ENCODE measurements at places on chromosomes 4 and X.

DNA sequence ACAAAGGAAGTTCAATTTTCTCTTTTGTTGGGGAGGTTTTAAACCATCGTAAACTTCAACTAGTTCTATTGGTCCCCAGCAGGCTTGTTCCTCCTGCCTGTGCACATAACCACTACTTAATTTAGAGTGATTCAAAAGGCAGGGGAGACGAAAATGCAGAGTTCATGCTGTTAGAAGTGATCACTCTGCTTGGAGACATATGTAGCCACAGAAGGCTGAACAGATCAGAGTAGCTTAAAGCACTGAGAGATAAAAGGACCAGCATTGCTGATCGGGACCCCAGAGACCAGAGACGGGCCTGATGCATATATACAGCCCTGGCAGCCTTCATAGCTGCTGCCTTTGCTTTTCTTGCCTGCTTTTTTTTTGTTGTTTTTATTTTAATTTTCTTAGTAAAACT is 662.0 kb upstream of the CPEB2 start:
- no peak for DNase-seq

GRCh38 chrX:96997196-96997595 is 113.5 kb downstream of the RPA4 start:
- no peak for DNase-seq

DNA sequence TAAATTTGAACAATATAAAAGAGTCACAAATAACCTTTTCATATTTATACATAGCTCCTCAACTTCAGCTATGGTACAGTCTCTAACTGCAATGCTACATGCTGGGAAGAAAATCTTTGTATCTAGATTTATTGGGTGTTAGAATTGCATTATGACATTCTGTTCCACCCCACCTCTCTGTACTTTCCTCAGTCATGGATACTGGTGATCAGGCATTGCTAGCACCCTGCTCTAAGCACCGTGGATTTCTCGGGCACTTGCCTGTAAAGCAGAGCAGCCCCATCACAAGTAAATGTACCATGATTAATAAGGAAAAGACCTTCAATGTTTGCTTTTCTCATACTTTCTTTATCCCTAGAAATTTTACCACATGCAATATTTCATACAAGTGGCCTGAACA is 1028.9 kb upstream of the INTU start:
- no peak for DNase-seq

GRCh38 chr4:144656850-144657249 is 10.9 kb downstream of the HHIP start:
- DNase-seq = no peak

DNA sequence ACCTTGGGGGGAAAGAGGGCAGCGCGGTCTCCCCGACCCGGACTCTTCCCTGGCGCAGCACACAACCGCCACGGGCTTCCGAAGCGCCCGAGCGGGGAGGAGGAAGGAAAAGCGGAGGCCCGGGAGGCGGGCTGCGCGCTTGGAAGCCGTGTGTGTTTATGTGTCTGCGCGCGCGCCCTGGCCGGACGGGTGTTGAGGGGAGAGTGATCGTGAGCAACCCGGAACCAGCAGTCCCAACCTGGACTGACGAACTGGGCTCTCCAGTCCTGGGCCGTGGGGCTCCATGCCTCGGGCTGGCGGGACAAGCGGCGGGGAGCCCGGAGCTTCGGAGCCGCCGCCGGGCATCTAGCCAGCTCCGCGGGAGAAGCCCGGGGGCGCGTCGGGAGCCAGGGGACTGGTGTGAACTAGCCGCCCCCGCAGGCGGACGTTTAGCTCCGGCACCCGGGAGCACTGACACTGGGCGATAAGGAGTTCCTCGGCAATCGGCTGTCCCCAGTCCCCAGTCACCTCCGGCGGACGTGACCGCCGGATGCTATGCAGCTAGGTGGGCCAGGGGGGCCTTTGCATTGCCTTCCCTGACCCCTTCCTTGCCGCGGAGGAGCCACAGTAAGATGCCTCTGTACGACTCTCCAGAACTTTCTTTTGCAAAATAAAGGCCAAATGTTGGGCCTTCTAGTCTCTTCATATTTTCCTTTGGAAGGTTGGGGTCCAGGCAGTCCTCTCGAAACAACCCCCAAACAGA is 74.8 kb upstream of the BCOR start:
- no peak for DNase-seq
